Psoas muscle (tissue), 8 donors: ENCODE measurements at places on chromosomes 1 and 21. TPM values are rescaled to one million over a fixed set of nuclear protein-coding genes. Genes with fewer than 3 reads are reported as not detected.

DNA sequence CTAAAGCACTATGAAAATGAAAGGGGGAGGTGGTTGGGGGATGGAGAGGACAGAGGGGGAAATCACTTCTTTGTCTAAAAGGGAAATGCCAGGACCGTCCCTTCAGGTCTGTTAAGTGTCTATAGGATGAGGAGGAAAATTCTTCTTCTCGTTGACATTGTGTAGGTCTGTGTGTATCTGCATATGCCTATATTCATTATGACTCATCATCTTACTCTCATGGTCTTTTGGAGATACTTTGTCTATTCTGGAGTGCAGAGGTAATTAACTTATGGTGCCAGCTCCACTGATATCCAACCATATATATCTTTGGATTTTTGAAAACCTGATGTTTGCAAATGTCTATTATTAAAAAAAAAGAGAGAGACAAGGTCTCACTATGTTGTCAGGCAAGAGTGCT, 143.7 kb downstream of the PBX1 start:
- H3K27ac ChIP-seq = peak overlapping the region; percentile 69
- H3K27me3 ChIP-seq = no peaks in the 10 kb centered on the region
- peak overlapping the region; percentile 22 for H3K4me3 ChIP-seq
- no peaks in the 10 kb centered on the region for H3K36me3 ChIP-seq

- DNase-seq = no peak
- H3K36me3 ChIP-seq = no peaks in the 10 kb centered on the region
- H3K4me1 ChIP-seq = no peaks in the 10 kb centered on the region
- no peak overlapping the region for H3K4me3 ChIP-seq
- H3K27me3 ChIP-seq = no peaks in the 10 kb centered on the region
Measured at GRCh38 chr1:156880473-156880872, 13.0 kb upstream of the PEAR1 start.

GRCh38 chr1:79708646-79709265, 702.2 kb upstream of the ADGRL4 start:
- no peaks in the 10 kb centered on the region for H3K36me3 ChIP-seq
- H3K27ac ChIP-seq = no peak overlapping the region
- H3K4me1 ChIP-seq = no peaks in the 10 kb centered on the region
- no peak for DNase-seq
- H3K27me3 ChIP-seq = no peaks in the 10 kb centered on the region

DNA sequence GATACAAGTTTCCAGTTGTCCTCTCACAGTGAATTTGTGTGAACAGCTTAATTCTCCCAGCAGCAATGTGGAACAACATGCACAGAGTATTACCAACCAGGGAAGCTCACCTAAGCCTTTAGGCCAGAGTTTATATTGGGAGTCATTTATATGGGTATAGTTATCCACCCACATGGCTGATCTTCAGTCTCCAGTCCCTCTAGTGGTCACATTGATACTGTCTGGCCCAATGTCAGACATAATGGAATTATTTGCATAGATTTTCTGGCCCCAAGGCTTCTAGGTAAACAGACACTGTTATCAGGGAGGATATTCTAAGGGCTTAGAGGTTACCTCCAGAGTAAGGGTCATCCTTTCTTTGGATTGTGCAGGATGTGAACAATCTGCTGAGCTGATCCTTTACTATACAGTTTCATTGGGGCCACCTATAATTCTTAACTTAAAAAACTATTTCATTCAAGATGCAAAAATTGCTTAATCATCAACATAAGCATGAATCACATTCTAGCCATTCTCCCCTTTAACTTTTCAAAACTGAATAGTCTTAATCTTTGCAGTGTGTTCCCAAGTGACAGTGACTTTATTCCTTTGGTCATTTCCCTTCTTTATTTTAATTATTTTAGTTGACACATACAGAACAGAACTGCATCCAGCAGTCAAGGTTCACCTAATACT, 210.9 kb downstream of the LTN1 start:
- H3K27me3 ChIP-seq = no peaks in the 10 kb centered on the region
- no peak overlapping the region for H3K27ac ChIP-seq
- DNase-seq = no peak
- H3K4me3 ChIP-seq = no peak overlapping the region
- no peaks in the 10 kb centered on the region for H3K4me1 ChIP-seq

- no peaks in the 10 kb centered on the region for H3K36me3 ChIP-seq
- H3K27ac ChIP-seq = no peak within 1 kb of the TSS
- H3K27me3 ChIP-seq = no peaks in the 10 kb centered on the region
- H3K4me3 ChIP-seq = peak within 1 kb of the TSS; percentile 34
- no peaks in the 10 kb centered on the region for H3K4me1 ChIP-seq
Measured at GRCh38 chr1:239386453-239387303, at the start of gene CHRM3. CHRM3 (plus strand) TSS chr1:239386568; CDS start chr1:239907452, 520,884 bp downstream.

DNA sequence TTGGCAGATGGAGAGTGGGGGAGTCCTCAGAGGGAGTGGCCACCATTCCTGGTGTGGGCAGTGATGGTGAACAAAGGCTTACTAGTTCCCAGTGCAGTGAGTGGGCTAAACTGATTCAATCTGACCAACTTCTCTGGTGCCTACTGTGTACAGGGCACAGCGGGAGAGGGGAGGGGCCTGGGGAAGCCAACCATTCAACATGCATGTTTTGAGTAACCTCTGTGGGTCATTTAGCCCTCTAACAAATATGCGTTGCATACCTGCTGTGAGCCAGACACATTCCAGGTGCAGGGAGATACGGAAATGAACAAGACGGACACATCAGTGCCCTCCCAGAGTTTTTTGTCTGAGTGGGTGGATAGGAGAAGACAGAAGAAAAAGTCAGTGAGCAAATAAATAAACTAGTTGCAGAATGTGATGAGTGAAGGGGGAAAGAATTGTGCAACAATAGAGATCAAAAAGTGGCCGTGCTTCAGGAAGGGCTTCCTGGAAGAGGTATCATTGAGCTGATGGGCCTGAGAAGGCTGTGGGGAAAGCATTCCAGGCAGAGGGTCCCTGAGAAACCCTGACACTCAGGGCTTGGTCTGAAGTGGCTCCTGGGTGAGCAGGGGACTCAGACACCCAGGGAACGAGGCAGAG, 78.8 kb downstream of the EPHB2 start:
- H3K36me3 ChIP-seq = no peaks in the 10 kb centered on the region
- no peak for DNase-seq
- H3K4me1 ChIP-seq = no peaks in the 10 kb centered on the region

GRCh38 chr1:10074852-10075730, 42.3 kb downstream of the UBE4B start:
- H3K27me3 ChIP-seq = no peaks in the 10 kb centered on the region
- H3K4me3 ChIP-seq = no peak overlapping the region
- H3K4me1 ChIP-seq = no peaks in the 10 kb centered on the region
- no peak for DNase-seq
- H3K27ac ChIP-seq = no peak overlapping the region

GRCh38 chr1:228666686-228667623, 68.3 kb upstream of the RHOU start:
- H3K4me1 ChIP-seq = no peaks in the 10 kb centered on the region
- no peak for DNase-seq

- H3K27ac ChIP-seq = peak overlapping the region; percentile 50
- no peak overlapping the region for H3K4me3 ChIP-seq
- H3K27me3 ChIP-seq = no peaks in the 10 kb centered on the region
Measured at GRCh38 chr1:9151328-9151860, 22.5 kb upstream of the GPR157 start.

DNA sequence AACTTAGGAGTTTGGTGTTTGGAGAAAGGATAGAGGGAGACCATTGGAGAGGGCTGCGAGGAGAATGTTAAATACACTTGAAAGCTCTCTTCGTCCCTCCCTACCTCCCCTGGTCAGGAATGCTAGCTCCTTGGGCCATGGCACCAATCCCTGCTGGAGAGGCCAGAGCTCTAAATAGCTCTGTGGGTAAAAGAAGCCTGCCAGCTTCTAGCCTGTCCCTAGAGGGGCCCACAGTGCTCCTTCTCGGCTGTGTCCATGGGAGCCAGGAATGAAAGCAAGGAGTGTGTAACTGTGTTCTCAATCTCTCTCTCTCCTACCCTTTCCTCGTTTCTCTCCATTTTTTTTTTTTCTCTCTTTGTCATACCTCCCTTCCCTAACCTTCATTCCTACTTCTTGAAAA, at the start of gene CCDC190:
TSS of gene CCDC190 (minus strand) at position 75 of the 400 bp plus-strand sequence. CDS start 1,529 bp downstream, outside the sequence.
- H3K4me1 ChIP-seq = no peaks in the 10 kb centered on the region
- no peak for DNase-seq
- no peak within 1 kb of the TSS for H3K27ac ChIP-seq

GRCh38 chr1:153790313-153790965, 15.2 kb downstream of the SLC27A3 start:
- H3K4me1 ChIP-seq = peaks cover 17% of the 10 kb centered on the region
- peak overlapping the region; percentile 50 for H3K4me3 ChIP-seq
- H3K27ac ChIP-seq = peak overlapping the region; percentile 69

- H3K4me3 ChIP-seq = no peak overlapping the region
- no peaks in the 10 kb centered on the region for H3K4me1 ChIP-seq
- H3K27me3 ChIP-seq = no peaks in the 10 kb centered on the region
Measured at GRCh38 chr1:185473186-185473585, 156.1 kb upstream of the IVNS1ABP start.

GRCh38 chr1:218575856-218576255, 230.7 kb downstream of the TGFB2 start:
- no peaks in the 10 kb centered on the region for H3K4me1 ChIP-seq
- no peaks in the 10 kb centered on the region for H3K27me3 ChIP-seq
- H3K4me3 ChIP-seq = no peak overlapping the region
- DNase-seq = no peak
- no peaks in the 10 kb centered on the region for H3K36me3 ChIP-seq

- no peaks in the 10 kb centered on the region for H3K36me3 ChIP-seq
- H3K27me3 ChIP-seq = no peaks in the 10 kb centered on the region
- H3K4me3 ChIP-seq = no peak overlapping the region
- no peak overlapping the region for H3K27ac ChIP-seq
Measured at GRCh38 chr1:172938681-172939080, 112.1 kb downstream of the TNFSF18 start.

GRCh38 chr1:234655328-234656069, 45.5 kb upstream of the IRF2BP2 start:
- H3K36me3 ChIP-seq = no peaks in the 10 kb centered on the region
- H3K27ac ChIP-seq = no peak overlapping the region
- H3K4me1 ChIP-seq = peaks cover 14% of the 10 kb centered on the region
- no peak for DNase-seq

- no peaks in the 10 kb centered on the region for H3K36me3 ChIP-seq
- DNase-seq = no peak
- H3K4me3 ChIP-seq = no peak overlapping the region
- peaks cover 5% of the 10 kb centered on the region for H3K4me1 ChIP-seq
- no peaks in the 10 kb centered on the region for H3K27me3 ChIP-seq
Measured at GRCh38 chr1:154478639-154479038, 23.4 kb upstream of the TDRD10 start.

GRCh38 chr1:109609881-109610280, 9.5 kb downstream of the GNAT2 start:
- no peaks in the 10 kb centered on the region for H3K27me3 ChIP-seq
- DNase-seq = no peak
- H3K4me1 ChIP-seq = no peaks in the 10 kb centered on the region
- no peaks in the 10 kb centered on the region for H3K36me3 ChIP-seq
- no peak overlapping the region for H3K4me3 ChIP-seq

DNA sequence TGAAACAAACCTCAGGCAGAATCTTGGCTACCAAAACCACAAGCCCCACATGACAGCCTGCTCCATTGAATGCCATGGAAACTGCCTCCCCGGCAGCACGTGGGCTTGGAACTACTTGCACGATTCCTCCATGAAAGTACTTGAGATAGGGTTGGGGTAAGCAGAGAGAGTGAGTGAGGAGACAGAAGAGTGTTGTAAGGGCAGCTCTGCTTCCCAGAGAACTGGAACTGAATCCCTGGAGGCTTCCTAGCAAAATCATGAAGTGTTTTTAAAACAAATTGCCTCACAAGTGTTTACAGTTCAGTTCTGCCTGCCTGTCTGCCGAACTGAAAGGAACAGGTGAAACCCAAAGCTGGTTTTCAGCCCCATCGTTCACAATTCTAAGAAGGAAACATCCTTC, 35.3 kb upstream of the DNASE2B start:
- no peak for DNase-seq
- H3K36me3 ChIP-seq = no peaks in the 10 kb centered on the region
- no peaks in the 10 kb centered on the region for H3K27me3 ChIP-seq
- peak overlapping the region; percentile 48 for H3K4me3 ChIP-seq
- H3K27ac ChIP-seq = peak overlapping the region; percentile 64
- peaks cover 14% of the 10 kb centered on the region for H3K4me1 ChIP-seq

DNA sequence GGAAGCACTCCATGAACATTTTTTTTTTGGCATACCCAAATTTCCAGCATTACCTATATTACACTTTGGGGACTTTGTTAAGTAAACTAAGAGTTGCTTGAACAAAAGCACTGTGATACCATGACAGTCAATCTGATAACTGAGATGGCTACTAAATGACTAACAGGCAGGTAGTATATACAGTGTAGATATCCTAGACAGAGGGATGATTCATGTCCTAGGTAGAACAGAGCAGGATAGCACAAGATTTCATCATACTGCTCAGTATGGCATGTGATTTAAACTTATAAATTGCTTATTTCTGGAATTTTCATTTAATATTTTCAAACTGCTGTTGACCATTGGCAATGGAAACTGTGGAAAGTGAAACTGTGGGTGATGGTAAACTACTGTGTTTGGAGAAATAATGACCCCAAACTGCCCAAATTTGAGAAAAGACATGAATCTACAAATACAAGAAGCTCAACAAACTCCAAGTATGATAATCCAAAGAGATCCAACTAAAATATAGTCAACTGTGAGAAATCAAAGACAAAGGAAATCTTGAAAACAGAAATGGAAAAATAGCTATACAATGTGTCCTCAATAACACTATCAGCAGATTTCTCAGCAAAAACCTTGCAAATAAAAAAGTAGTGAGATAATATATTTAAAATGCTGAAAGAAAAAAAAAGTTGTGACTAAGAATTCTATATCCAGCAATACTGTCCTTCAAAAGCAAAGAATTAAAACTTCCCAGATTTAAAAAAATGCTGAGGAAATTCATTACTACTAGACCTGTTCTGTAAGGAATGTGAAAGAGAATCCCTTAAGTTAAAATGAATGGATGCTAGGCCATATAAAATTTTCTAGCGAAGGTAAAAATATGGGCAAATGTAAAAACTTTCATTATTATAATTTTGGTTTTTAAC, 410.4 kb downstream of the DUSP10 start:
- H3K36me3 ChIP-seq = no peaks in the 10 kb centered on the region
- no peak overlapping the region for H3K4me3 ChIP-seq
- H3K27me3 ChIP-seq = no peaks in the 10 kb centered on the region
- peaks cover 2% of the 10 kb centered on the region for H3K4me1 ChIP-seq
- DNase-seq = no peak

- peaks cover 6% of the 10 kb centered on the region for H3K4me1 ChIP-seq
- H3K27me3 ChIP-seq = peaks cover 5% of the 10 kb centered on the region
- peak within 1 kb of the TSS; percentile 58 for H3K4me3 ChIP-seq
- no peak within 1 kb of the TSS for H3K27ac ChIP-seq
- H3K36me3 ChIP-seq = no peaks in the 10 kb centered on the region
Measured at GRCh38 chr1:177170756-177171535, at the start of gene BRINP2. BRINP2 (plus strand) TSS chr1:177170958; CDS start chr1:177229877, 58,919 bp downstream.

The ZZZ3 gene
- polyA plus RNA-seq = 8.6 TPM

The GNAI3 gene
- 0.96 TPM for polyA plus RNA-seq

The CHI3L2 gene
- polyA plus RNA-seq = 0.90 TPM

The ZNF593OS gene
- 0.16 TPM for polyA plus RNA-seq

The PITHD1 gene
- 45.2 TPM for polyA plus RNA-seq

The PCP4 gene
- polyA plus RNA-seq = not detected

The HSPB7 gene
- polyA plus RNA-seq = 2,058 TPM

The RBP7 gene
- 7.0 TPM for polyA plus RNA-seq

The PLPP3 gene
- 41.2 TPM for polyA plus RNA-seq
